ENCODE measurements at places on chromosomes 13 and 19.

- peak; percentile 13 for DNase-seq
Measured at GRCh38 chr13:44068737-44069136, 189.0 kb downstream of the LACC1 start.

- no peak for DNase-seq
Measured at GRCh38 chr19:31560086-31561060, 211.1 kb upstream of the TSHZ3 start.

- no peak for DNase-seq
Measured at GRCh38 chr13:76168661-76169060, 532.5 kb downstream of the LMO7 start.

DNA sequence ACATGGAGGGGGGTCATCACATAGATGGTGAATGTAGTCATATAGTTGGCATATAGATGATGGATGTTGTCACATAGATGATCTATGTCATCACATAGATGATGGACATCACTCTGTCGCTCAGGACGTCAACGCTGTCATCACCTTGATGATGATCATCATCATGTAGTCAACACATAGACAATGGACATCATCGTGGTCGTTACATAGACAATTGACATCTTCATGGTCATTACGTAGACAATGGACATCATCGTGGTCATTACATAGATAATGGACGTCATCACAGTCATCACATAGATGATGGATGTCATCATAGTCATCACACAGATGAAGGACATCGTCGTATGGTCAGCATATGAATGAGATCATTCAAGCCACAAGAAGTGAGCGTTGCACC is 28.6 kb upstream of the SLC15A1 start:
- DNase-seq: no peak

- no peak for DNase-seq
Measured at GRCh38 chr13:97502181-97502580, 68.2 kb downstream of the RAP2A start.

- no peak for DNase-seq
Measured at GRCh38 chr13:70732611-70733010, 624.4 kb upstream of the KLHL1 start.

DNA sequence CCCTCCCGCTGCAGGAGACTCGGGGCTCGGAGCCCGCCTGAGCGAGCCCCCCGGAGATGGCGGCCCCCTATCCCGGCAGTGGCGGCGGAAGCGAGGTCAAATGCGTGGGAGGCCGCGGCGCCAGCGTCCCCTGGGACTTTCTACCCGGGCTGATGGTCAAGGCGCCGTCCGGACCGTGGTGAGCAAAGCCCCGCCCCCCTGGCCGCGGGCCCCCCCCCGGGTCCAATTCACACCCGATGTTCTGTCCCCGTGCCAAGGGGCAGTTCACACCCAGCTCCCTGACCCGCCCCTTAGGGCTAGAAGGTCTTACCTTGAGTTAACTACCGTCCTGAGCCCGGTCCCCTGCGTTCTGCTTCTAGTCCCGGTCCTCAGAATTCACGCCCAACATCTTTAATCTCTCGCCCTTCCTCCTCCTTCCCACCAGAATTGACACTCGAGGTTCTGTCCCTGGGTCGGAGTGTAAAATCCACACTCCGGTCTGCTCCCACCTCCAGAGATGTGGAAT is 1.4 kb downstream of the NPAS1 start:
- DNase-seq: no peak

GRCh38 chr19:48258350-48258749 is 2.6 kb upstream of the CARD8 start:
- no peak for DNase-seq

DNA sequence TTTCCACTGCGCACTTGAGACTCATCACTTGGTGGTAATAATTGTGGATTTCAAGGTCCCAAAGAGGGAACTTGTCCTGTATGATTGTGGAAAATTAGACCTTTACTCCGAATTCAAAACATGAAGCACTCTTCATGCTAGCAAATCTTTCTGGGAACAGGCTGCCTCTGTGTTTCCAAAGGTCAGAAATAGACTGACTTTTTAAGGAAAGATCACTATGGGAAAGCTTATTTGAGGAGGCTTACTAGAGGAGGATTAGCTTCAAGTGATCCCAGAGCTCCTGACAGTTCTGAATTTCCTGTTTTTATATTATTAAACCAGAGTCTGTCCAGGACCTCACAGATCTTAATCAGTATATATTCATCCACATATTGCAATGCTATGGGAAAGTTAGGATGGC is 5.5 kb downstream of the WDFY2 start:
- DNase-seq: no peak

- no peak for DNase-seq
Measured at GRCh38 chr19:15213715-15214381, 13.1 kb upstream of the NOTCH3 start.

DNA sequence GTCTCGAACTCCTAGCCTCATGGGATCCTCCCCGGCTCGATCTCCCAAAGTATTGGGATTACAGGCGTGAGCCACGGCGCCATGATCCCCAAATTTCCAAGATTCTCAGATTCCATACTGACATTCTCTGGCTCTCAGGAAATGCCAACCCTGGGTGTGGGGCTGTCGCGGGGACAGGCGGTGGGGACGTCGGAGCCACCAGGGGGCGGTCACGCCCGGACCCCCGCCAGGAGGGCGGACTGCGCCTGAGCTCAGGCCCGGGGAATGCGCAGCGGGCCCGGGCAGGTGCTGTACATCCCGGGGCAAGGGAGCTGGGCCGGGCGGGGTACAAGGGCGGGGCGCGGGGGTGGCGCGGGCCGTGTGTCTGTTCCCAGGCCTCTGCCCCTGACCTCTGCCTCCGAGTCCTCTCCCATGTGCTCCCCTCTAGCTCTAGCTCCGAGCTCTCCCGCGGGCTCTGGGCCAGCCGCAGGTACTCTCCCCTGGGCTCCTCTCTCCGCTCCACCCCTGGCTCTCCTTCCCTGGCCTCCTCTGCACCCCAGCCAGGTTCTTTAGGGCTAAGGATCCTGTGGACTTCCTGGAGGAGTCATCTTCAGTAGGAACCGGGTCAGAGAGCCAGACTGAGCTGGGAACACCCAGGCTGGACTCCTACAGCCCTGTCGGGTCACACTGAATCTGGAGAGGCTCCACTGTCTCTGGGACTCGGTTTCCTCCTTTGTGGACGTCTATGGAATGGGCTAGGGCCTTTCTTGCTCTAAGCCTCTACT is 2.4 kb downstream of the PPP1R13L start:
- no peak for DNase-seq

DNA sequence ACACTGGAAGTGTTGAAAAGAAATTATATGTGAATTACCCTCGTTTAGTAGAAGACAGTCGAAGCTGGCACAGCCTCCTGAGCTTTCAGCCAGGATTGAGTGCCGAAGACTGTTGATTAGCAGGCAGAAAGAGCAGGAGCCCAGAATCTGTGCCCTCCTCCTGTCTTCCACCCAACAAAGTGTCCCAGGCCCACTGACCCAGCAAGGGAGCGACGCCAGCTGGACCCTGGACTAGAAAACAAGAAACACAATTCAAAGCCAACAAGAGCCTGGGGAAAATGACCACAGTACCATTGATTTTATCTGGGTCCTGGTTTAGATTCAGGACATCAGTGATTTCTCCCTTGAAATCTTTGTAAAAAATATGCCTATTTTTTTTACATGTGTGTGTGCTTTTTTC is 120.7 kb downstream of the RXFP2 start:
- DNase-seq: no peak

DNA sequence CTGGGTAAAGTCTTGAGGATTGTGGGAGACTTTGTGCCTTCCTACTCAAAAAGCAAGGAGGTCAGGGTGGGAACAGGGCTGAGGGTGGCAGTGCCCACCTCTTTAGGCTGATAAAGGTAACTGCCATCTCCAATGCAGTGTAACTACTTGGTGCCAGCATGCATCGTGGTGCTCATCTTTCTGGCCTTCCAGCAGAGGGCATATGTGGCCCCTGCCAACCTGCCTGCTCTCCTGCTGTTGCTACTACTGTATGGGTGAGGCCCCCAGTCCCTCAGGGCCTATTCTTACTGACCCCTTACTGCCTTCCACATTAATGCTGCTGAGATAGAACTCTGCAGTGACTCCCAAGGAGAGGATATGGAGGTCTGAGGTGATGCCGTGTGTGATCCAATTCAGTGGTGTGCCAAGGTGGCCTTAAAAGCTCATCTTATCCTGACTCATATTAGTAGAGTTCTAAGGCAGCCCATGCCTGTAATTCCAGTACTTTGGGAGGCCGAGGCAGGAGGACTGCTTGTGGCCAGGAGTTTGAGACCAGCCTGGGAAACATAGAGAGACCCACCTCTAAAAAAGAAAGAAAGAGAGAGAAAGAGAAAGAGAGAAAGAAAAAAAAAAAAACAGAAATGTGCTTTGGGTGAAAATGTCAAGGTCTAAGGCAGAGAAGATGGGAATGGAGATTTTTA is 9.7 kb upstream of the ARHGAP45 start:
- no peak for DNase-seq

Data from HCT116 (cell line).